ENCODE measurements at places on chromosomes 12 and 14.
A peak's percentile ranks its signal among the peaks of the same experiment; 100 is the strongest.

- DNase-seq = no peak
Measured at GRCh38 chr12:113186033-113186365, 478 bp downstream of the RITA1 start.

- peak; percentile 53 for DNase-seq
Measured at GRCh38 chr12:39723831-39724230, 104.2 kb upstream of the ABCD2 start.

DNA sequence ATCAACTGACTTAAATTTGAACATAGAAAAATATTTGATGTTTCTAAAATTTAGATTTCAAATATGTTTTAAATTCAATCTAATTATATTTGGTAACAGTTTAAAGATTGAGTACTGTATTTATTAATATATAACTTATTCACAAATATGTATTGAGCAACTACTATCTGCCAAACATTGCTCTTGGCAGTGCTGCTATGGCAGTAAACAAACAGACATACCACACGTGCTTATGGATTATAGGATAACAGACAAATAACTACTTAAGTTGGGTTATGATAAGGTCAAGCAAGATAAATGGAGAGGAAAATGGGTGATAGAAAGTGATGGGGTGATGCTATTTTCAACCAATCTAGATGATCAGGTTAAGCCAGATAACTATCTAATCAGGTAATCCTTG lies 538.1 kb downstream of the C12orf50 start:
- DNase-seq = no peak

GRCh38 chr12:128685903-128686475 lies 137.8 kb downstream of the SLC15A4 start:
- DNase-seq = no peak

GRCh38 chr12:58615047-58615446 lies 305.3 kb downstream of the LRIG3 start:
- DNase-seq = no peak

DNA sequence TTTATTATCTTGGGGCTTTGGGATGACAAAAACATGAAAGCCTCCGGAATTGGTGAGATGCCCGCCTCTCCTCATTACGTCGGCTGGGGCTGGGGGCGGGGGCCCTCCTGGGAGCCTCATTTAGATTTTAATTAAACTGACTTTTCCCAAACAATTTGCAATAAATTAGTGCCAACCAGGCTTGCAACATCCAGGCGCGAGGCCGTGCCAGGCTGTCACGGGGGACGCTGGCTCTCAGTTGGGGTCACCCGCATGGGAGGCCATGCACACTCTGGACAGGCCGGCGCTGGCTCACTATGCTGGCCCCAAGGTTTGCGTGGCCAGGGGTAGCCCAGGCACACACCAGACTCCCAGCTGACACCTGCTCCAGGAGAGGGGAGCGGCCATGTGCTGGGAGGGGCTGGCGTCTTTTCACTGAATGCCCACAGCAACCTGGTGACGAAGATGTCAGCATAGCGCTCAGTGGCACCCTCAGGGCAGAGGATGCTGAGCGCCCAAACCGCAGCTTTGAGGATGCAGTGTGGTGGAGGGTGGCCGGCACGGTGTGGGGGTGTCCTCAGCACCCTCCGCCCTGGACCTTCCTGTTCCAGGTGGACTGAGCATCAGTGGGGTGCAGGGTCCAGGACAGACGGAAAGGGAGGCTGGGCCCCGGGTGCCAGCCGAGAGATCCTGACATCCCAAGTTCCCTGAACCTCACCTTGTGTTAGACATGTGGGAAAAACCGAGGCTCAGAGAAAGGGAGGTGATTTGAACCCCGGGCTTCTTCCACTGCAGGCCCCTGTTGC lies 190.8 kb upstream of the C14orf180 start:
- no peak for DNase-seq

- DNase-seq = no peak
Measured at GRCh38 chr12:96698965-96699364, 208.1 kb upstream of the NEDD1 start.

DNA sequence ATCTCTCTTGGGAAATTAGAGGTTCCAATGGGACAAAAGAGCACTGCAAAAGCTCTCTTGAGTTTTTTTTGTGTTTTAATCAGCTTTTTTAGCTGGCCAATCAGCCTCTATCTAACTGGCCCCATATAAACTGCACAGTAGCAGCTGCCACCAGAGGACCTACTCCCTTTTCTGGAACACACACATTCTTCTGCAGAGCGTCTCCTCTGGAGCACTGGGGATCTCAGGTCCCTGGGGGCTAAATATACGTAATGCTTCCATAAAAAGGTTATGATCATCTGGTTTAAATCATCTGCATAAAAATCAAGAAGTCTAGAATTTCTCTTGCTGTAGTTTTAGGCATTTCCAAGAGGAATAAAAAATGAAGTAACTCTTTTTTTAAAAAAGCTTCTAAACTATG lies 32.3 kb downstream of the TSPAN8 start:
- no peak for DNase-seq

DNA sequence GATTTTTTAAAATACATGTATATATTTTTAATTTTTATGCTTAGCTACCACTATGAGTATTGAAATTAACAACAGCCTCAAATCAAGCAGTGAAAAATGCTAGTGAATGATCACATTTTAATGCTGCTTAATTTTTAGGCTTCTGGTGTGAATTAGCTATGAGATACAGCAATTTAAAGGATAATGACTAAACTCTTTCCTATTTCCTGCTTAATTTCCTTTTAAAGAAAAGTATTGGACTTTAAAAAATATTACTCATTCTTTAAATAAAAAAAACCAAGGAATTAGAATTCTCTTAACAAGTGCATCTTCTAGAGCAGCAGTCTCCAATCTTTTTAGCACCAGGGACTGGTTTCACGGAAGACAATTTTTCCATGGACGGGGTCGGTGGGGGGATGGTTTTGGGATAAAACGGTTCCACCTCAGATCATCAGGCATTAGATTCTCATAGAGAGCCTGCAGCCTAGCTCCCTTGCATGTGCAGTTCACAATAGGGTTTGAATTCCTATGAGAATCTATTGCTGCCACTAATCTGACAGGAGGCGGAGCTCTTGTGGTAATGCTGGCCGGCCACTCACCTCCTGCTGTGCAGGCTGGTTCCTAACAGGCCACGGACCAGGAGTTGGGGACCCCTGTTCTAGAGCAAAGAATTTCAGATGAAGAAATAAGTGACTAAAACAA lies 18.6 kb upstream of the NTN4 start:
- no peak for DNase-seq

- DNase-seq = no peak
Measured at GRCh38 chr12:57431654-57432188, 878 bp upstream of the R3HDM2 start.

DNA sequence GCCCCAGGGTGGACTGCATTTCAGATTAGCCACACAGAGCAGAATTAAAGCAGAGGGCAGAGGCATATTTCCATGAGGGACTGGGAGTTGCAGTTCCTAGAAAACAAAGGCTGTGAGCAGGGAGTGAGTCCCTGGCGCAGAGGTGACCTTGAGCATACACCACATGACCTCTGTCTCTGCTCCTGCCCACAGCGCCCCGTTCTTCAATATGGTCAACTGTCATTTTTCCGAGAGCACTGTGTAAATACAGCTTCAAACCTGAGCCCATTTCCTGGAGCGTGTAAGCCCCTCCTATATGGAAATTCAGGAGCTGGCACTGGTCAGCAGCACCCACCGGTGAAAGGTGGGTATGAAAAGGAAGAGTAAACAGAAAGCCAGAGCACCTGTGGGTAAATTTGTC lies 192.2 kb upstream of the PELI2 start:
- DNase-seq = no peak

GRCh38 chr14:68740788-68741476 lies 51.9 kb downstream of the ZFP36L1 start:
- DNase-seq = no peak

DNA sequence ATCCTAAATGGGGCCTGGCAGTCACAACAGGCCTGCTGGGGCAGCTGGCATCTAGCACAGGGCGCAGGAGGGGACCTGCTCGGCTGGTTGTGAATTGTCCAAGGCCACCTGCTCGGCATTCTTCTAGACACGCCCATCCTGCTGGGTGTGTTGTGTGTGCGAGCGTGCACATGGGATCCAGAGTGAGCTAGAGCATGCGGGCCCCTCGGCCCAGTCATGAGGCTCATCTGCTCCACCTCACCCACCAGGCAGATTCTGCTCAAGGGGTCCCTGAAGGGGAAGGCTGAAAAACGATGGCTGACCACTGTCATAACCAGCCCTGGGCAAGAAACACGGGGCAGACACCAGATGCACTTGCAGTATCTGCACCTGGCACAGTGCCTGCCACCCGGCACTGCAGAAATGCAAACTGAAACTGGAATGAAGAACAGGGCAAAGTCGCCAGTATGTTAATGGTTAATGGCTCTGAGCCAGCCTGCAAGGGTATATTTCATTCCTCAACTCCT lies 31.8 kb downstream of the MAX start:
- DNase-seq = no peak

DNA sequence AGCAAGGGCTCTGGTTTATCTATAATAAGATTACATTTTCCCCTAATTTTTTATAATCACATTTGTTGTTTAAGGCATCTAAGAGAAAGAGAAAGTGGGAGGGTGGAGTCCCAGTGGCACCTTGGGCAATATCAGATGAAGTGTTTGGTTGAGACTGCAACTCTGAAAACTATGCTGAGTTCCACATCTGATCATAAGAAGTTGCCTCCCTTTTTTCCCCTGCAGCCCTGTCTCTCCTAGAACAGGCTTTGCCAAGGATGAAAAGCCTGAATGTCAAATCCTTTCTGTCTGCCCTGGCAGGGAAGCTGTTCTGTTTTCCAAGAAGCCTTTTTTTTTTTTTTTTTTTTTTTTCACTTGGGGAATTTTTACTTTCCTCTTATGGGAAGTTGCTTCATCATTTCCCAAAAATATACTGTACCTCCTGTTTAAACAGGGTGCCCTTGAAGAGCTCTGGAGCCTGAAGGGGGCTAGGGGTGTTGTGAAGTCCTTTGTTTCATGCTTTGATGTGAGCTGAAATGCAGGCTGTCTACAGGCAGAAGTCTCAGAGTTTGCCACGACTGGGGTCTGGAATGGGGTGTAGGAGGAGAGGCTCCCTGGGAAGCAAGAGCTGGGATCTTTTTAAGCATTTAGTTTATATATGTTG lies 71.3 kb downstream of the SUSD6 start:
- DNase-seq = no peak

DNA sequence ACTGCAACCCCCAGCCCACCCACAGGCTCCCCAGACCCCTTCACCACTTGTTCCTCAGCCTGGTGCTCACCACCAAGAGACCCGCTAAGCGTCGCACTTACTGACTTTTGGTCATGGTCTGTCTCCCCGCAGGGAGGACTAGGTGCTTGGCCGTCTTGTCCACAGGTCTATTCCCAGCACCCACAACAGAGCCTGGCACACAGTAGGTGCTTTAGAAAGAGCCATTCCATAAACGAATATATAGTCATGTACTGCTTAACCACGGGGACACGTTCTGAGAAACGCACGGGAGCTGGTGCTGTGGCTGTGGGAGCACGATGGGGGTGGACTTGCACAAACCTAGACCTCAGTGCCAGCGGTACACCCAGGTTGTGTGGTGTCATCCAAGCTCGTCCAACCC lies 34.0 kb downstream of the NCOR2 start:
- no peak for DNase-seq

DNA sequence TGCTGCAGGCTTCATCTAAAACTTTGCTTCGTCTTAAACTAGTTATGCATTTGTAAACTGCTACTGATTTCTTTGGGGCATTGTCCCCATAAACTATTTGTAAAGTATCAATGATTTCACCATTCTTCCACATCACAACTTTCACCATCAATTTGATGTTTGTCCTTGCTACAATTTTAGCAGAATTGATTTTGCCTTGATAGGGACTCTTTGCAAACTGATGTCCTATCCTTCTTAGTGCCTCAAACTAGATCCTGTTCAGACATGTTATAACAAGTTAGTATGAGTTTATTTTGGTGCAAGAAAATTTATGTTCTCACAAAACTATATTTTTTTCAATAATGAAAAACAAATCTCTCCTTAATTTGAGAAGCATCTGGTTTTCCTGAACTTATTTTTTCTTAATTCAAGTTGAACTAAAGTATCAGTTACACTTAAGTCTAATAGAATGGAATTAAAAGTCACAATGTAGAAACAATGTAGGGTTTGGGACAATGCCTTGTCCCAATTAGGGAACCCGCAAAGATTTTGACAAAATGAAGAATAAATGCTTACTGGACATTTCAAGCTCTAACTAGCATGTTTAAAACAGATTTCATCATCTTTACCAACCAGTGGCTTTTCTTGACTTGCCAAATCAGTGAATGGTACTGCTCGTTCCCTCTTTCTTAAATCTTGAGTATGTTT lies 10.1 kb upstream of the ARID4A start:
- DNase-seq = no peak

GRCh38 chr12:107404981-107405380 lies 280.6 kb upstream of the PWP1 start:
- DNase-seq = no peak

GRCh38 chr14:102020058-102020971 lies 55.9 kb downstream of the DYNC1H1 start:
- DNase-seq = peak; percentile 90

DNA sequence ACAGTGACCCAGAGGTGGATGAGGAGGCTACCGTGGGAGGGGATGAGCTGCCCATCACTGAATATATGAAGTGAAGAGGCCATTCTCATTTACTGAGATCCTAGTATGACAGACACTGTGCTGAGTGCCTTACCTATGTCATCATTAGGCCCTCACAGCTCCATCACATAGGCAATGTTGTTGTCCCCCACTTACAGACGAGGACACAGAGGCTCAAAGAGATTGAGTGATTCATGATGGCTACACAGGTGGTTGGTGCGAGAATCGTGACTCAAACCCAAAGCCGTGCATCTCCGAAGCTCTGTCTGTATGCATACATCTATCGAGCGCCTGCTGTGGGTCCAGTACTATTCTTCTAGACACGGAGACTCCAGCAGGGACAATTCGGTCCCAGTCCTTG lies 5.9 kb upstream of the CCDC197 start:
- no peak for DNase-seq

- no peak for DNase-seq
Measured at GRCh38 chr14:63897721-63898163, 44.9 kb downstream of the SYNE2 start.

DNA sequence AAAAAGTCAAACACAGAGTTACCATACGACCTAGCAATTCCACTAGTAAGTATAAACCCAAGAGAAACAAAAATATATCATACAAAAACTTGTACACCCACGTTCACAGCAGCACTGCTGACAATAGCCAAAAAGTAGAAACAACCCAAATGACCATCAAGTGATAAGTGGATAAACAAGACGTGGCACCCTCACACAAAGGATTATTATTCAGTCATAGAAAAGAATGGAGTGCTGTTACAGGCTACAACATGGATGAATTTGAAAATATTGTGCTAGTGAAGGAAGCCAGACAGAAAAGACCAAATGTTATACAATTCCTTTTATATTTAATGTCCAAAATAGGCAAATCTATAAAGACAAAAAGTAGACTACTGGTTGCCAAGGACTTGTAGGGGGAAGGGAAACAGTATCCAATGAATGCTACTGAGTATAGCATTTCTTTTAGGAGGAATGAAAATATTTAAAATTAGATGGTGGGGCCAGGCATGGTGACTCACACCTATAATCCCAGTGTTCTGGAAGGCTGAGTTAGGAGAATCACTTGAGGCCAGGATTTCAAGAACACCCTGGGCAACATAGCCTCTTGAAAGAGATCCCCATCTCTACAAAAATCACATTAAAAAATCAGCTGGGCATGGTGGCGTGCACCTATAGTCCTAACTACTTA lies 41.9 kb downstream of the SPTLC2 start:
- DNase-seq = no peak

- DNase-seq = no peak
Measured at GRCh38 chr14:71586131-71586897, 345.9 kb upstream of the RGS6 start.

GRCh38 chr12:13812168-13812567 lies 169.2 kb downstream of the GRIN2B start:
- DNase-seq = no peak

- no peak for DNase-seq
Measured at GRCh38 chr12:13128291-13128965, 25.0 kb upstream of the GSG1 start.

Data from CD4-positive, CD25-positive, alpha-beta regulatory T cell (primary cell).